ENCODE measurements at places on chromosomes 5 and 9. TPM values are rescaled to one million over a fixed set of nuclear protein-coding genes. Genes with fewer than 3 reads are reported as not detected.
A peak's percentile ranks its signal among the peaks of the same experiment; 100 is the strongest.

- DNase-seq, result no peak
Measured at GRCh38 chr5:131776450-131776849, 20.4 kb downstream of the FNIP1 start.

DNA sequence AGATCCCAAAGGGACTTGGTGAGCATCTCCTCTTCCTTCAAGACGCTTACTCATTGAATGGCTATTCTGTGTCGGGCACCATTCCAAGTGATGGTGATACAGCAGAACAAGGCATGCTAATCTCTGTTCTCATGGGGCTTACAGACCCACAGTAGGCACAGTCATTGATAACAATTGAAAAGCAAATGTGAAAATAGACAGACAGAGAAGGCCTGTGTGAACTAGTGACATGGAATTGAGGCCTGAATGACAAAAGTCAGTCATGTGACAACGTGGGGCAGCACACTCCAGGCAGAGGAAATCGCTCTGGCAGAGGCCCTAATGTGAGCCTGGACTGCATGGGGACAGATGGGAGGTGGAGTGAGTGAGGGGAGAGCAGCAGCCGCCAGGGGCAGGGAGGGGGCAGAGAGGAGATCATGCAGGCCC, 70.7 kb upstream of the CPLX2 start:
- no peak for DNase-seq

- DNase-seq, result no peak
Measured at GRCh38 chr9:85511746-85512145, 230.0 kb downstream of the AGTPBP1 start.

DNA sequence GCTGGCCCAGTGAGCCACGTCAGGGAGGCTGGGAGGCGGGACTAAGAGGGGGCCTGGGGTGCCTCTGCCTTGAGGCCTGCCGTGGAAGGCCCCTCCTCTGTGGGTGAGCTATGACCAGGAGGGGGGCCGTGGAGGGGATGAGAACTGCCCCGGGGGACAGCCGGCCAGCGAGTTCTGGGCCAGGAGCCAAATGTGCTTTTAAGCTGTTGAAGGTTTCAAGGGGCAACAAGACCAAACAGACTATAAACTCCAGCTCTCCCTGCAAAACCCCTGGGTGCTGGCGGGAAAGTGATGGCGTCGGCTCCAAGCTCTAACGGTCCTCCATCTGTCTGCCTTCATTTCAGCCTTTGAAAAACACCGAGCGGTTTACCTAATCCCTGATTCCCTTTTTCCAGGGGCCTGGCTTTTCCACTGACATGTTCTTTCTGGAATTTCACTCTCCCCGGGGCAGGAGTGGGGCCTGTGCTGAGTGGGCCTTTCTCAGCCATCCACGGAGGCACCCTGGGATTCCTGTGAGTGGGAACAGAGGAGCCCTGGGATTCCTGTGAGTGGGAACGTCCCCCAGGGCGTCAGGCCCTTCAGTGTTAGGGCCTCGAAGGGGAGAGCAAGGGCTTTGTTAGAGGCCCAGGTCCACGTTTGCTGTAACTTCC, 65.6 kb downstream of the COL5A1 start:
- peak; percentile 66 for DNase-seq

DNA sequence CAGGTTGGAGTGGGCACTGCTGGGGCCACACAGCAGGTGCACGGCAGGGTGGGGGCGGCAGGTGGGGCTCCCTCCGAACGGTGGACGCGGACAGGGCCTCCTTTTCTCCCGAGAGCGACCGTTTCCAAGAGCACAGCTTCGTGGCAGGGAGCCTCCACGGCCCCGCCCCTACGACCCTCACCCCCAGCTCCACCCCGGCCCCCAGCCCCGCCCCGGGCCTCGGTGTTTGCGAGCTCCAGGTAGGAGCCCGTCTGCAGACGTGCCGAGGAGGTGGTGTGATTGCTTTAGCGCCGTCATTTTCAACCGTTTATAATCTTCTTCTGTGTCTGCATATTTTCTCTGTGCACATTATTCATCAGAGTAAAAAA, 8.8 kb downstream of the GRIN1 start:
- DNase-seq, result no peak

- no peak for DNase-seq
Measured at GRCh38 chr9:89919171-89919681, 314.4 kb downstream of the GADD45G start.

GRCh38 chr9:3968891-3969290, 331.0 kb downstream of the GLIS3 start:
- DNase-seq, result no peak

- no peak for DNase-seq
Measured at GRCh38 chr5:76082772-76083554, at the start of gene SV2C. SV2C (plus strand) TSS chr5:76083383; CDS start chr5:76131751, 48,368 bp downstream.

DNA sequence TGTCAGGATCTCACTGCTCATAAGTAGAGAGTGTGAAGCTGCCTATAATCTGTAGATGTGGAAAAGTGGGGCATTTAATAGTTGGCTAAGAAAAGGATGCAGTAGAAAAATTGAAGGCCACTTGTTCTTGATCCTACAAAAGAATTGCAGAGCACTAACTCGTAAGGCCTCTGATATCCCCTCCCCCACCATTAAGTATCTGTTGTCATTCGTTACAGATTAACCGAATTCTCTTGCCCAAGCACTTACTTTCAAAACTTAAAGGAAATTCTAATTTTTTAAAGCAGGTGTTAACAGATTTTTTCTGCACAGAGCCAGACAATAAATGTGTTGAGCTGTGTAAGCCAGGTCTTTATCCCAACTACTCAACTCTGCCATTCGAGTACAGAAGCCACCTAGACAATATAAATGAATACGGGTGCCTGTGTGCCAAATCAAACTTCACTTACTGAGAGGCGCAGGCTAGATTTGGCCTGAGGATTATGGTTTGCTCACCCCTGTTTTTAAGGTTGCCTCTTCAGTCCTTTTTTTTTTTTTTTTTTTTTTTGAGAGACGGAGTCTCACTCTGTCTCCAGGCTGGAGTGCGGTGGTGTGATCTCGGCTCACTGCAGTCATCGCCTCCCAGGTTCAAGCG, 234.8 kb downstream of the RFK start:
- no peak for DNase-seq

- no peak for DNase-seq
Measured at GRCh38 chr9:112375361-112375760, 4.5 kb upstream of the HSDL2 start.

DNA sequence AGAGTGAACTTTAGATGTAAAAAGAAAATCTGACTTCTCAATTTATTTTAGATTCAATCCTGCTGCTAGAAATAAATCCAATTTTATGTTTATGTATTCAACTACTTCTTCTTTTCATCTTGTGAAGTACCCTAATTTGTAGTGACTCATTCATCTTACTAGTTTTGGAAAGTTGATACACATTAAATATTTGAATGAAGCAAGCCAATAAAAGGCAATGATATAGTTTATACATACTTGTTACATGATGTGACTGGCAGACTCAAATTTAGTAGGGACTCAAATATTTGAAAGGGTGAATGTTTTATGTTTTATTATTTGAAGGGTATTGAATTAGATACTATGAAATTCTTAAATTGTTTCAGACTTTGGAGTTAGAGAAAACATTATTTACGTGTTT, 34.7 kb downstream of the CSNK1G3 start:
- DNase-seq, result no peak

- DNase-seq, result peak; percentile 65
Measured at GRCh38 chr9:74953235-74953751, 581 bp upstream of the C9orf40 start.

GRCh38 chr9:91208837-91209236, 152.9 kb downstream of the AUH start:
- DNase-seq, result no peak

GRCh38 chr9:4225291-4226028, 74.4 kb downstream of the GLIS3 start:
- no peak for DNase-seq

- DNase-seq, result no peak
Measured at GRCh38 chr5:26259081-26259480, 779.3 kb downstream of the CDH9 start.

DNA sequence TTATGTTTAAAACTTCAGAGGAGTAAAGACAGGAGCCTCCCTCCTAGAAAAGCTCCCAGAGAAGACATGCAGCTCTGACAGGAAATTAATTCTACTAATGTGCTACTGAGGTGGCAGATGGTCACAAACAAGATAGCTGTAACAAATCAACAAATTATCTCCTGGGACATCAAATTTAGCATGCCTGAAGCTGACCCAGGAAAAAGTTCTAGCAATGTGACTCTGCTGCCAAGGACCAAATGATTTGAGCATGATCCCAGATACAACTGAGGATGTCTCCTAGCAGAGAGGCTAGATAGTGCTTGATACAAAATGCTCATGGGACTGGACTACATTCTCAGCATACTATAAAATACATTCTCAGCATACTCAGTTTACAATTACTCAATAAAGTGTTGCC, 413.5 kb upstream of the SMC2 start:
- DNase-seq, result no peak

DNA sequence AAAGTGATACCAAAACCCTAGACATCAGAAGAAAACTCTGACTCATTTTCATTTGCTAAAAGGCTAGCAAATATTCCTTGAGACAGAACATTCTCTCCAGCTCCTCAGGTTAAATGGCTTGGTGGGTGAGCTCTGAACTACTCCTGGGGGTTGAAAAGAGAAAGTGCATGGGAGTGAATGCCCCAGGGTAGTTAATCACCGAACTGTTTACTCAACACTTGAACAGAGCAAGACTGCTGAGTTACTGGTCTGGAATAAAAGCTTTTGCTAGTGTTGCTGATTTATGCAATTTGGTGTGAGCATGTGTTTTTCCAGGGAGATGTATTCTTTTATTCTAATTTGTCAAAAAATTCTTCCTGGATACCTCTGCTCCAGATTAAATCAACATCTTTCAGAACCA, 88.3 kb upstream of the PRDM9 start:
- no peak for DNase-seq

DNA sequence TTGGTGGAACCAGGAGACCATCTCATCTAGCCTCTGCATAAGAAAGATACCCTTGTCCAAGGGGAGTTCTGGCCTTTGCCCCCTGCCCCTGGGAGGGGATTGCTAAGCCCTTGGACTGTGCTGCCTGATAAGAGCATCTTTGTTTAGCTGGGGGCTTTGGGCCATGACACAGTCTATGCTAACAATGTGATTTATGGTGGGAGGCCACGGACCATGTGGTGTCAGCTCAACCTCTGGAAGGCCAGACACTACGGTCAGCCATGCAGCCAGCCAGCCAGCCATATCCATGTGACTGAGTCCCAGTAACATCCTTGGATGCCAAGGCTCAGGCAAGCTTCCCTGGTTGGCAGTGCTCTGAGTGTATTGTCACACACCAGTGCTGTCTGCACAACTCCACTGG, 244.4 kb downstream of the FSTL4 start:
- DNase-seq, result no peak

GRCh38 chr9:133969681-133970580, 22.2 kb downstream of the VAV2 start:
- no peak for DNase-seq

GRCh38 chr5:59164041-59164830, 581.4 kb downstream of the RAB3C start:
- no peak for DNase-seq

DNA sequence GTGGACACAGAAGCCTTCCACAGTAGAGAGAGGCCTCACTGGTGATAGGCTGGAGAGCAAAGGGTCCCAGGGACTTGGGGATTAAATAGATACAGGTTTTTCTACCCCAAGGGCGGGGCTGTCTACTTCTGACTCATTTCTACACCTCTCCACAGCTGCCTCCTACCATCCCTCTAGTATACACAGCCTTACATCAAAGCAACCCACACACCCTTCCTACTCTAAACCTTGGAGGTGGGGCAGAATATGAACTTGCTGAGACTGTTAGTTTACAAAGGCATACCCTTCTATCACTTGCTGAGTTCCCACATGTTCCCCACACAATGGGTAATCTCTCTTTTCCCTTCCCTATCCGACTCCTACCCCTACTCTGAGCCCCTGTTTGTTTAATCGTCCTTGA, 19.9 kb upstream of the PCA3 start:
- DNase-seq, result no peak

Gene SLC28A3
- not detected for polyA plus RNA-seq

Gene CCL19
- not detected for polyA plus RNA-seq

Gene PCDHB2
- 2.2 TPM for polyA plus RNA-seq

Gene LCN9
- not detected for polyA plus RNA-seq

Gene TRPM6
- 0.08 TPM for polyA plus RNA-seq

Gene PHPT1
- 99.6 TPM for polyA plus RNA-seq

Gene SPATA31A1
- polyA plus RNA-seq, result not detected

Gene BHMT2
- 3.0 TPM for polyA plus RNA-seq

Gene GARIN3
- not detected for polyA plus RNA-seq

Measured in forelimb muscle (tissue), 1 donor.